Stimulated activated CD8-positive, alpha-beta memory T cell treated with anti-CD3 and anti-CD28 coated beads, Interleukin-4, amount 100 ng/mL, for 1 hour (primary cell): ENCODE measurements at places on chromosomes 3 and 15.

- DNase-seq, result no peak
Measured at GRCh38 chr15:44918136-44918535, 38.4 kb upstream of the TERB2 start.

- DNase-seq, result no peak
Measured at GRCh38 chr3:10290481-10291176, 2.1 kb downstream of the GHRL start.

GRCh38 chr15:48501208-48501607 lies 144.3 kb downstream of the FBN1 start:
- no peak for DNase-seq

GRCh38 chr3:159322322-159322939 lies 520.6 kb downstream of the MFSD1 start:
- DNase-seq, result no peak

- DNase-seq, result no peak
Measured at GRCh38 chr15:61946778-61947177, 113.5 kb downstream of the VPS13C start.

GRCh38 chr15:34637305-34637704 lies 53.9 kb upstream of the GOLGA8B start:
- no peak for DNase-seq

DNA sequence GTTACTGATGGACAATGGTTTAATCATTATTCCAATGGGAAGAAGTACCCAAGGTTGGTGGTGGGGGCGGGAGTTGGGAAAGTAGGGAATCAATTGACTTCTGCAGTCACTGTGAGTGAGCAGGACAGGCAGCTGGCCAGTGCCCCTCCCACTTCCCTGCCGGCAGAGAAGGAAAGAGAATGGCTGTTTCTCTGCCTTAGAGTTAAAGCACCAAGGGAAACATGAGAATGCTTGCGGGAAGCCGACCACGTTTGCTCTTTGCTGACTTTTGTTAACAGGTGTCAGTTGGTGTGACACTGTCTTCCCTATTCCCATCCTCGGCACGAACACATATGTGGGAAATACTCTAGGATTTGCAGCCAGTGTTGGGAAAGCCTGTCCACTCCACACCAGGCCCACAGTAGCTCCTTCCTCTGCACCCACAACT lies 33.5 kb upstream of the MFSD1 start:
- DNase-seq, result no peak

DNA sequence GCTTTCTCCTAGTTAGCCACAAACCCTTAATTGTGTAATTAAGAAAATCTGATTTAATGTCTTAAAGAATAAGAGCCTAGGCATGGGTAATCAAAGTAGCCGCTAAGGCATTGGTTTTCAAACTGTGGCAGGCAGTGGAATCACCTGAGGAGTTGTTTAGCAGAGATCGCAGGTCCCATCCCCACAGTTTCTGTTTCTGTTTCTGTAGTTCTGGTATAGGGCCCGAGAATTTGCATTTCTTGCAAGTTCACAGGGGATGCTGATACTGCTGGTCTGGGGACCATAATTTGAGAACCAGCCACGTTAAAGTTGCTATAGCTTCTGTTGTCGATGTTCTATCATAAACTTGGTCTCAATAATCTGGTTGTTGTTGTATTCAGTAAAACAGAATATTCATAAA lies 204.3 kb downstream of the ALCAM start:
- DNase-seq, result no peak

- DNase-seq, result no peak
Measured at GRCh38 chr3:115332998-115333397, 185.9 kb upstream of the ZBTB20 start.

GRCh38 chr15:74769463-74770025 lies 12.3 kb upstream of the CSK start:
- DNase-seq, result no peak

- no peak for DNase-seq
Measured at GRCh38 chr3:149306751-149307434, 26.5 kb downstream of the TM4SF18 start.

DNA sequence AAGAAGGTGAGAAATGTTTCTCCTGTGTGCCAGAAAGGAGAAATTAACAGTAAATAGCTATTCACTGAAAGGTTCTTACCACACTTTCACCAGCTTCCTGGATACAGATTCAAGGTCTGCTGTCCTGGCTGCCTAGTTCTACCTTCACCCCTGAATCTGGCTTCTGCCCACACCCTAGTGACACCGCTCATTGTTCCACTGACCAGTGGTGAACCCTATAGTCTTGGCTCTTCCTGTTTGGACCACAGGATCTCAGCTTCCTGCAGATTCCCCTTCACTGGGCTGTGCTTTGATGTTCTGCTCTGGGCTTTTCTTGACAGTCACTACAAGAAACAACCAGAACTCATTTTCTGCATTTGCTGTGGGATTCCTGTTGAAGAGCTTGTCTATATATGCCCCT lies 250.0 kb downstream of the XXYLT1 start:
- no peak for DNase-seq
